ENCODE measurements at places on chromosomes 2 and 18.

DNA sequence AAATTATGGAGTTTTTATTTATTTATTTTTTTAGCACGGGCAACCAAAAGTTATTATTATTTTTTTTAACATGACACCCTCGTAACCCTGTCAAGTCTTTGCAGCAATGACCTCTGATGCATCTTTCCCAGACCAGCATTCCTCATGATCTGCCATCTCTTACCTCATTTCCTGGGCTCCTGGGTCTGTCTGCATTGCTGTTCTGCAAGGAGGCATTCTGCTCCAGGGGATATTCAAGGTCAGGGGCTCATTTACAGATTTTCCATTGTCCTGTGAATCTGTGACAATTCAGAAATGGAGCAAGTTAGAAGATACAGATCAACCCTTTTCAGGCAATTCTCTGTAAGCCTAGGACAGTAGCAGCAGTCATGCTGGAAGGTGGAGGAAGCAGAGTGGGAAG, 43.0 kb downstream of the NGEF start:
- no peak for DNase-seq

GRCh38 chr2:119136872-119137271, 21.7 kb downstream of the C1QL2 start:
- no peak for DNase-seq

DNA sequence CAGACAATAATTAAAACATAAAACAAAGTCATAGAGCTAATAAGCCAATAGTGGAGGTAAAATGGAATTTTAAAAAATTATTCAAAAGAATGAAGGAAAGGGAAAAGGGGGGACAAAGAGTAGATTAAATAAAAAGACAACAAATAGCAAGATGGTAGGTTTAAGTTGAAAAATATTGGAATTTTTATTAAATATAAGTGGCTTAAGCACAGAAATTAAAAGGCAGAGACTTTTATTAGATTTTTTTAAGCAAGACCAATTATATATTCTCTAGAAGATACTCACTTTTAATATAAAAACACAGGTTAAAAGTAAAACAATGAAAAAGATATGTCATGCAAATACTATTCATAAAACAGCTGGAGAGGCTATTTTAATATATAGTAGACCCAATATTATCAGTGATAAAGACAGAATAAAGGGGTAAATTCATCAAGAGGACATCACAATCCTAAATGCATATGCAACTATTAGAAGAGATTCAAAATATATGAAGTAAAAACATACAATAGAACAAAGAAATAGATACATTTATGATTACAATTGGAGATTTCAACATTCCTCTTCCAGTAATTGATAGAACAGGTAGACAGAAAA, 98.7 kb downstream of the CYP26B1 start:
- no peak for DNase-seq

DNA sequence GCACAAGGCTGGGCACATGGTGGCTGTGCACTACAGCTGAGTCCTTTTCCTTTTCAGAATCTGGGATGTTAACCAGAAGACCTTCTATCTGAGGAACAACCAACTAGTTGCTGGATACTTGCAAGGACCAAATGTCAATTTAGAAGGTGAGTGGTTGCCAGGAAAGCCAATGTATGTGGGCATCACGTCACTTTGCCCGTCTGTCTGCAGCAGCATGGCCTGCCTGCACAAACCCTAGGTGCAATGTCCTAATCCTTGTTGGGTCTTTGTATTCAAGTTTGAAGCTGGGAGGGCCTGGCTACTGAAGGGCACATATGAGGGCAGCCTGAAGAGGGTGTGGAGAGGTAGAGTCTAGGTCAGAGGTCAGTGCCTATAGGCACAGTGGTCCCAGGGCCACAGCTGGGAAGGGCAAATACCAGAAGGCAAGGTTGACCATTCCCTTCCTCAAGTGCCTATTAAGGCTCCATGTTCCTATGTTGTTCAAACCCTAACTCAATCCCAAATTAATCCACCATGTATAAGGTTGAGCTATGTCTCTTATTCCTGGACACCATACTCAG, 2.2 kb downstream of the IL1RN start:
- DNase-seq: no peak

GRCh38 chr2:7169593-7169992, 252.4 kb downstream of the RNF144A start:
- no peak for DNase-seq

DNA sequence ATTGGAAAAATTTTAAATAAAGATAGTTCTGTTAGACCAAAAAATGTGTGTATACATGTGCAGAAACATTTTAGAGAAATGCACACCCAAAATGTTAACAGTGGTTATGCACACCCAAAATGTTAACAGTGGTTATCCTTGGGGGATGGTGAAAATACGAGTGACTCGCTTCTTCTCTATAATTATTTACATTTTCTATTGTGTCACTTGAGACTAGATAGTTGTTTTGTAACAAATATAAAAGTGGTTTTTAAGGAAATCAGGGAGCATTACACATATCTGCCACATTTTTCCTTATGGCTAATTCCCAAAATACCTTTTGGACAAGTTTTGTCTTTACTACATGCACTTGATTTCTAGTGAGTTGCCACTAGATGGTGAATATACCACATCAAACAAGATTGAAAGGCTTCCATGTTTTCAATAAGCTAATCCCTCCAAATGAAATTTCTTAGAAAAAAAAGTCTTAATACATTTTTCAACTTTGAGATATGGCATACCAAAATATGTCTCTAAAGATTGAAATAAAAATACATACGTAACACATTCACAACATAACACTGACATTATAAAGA, 9.0 kb upstream of the HIBCH start:
- no peak for DNase-seq

GRCh38 chr18:50207722-50208121, 12.8 kb upstream of the MYO5B start:
- DNase-seq: no peak

GRCh38 chr2:177784745-177785067, 287.9 kb downstream of the PDE11A start:
- DNase-seq: no peak

DNA sequence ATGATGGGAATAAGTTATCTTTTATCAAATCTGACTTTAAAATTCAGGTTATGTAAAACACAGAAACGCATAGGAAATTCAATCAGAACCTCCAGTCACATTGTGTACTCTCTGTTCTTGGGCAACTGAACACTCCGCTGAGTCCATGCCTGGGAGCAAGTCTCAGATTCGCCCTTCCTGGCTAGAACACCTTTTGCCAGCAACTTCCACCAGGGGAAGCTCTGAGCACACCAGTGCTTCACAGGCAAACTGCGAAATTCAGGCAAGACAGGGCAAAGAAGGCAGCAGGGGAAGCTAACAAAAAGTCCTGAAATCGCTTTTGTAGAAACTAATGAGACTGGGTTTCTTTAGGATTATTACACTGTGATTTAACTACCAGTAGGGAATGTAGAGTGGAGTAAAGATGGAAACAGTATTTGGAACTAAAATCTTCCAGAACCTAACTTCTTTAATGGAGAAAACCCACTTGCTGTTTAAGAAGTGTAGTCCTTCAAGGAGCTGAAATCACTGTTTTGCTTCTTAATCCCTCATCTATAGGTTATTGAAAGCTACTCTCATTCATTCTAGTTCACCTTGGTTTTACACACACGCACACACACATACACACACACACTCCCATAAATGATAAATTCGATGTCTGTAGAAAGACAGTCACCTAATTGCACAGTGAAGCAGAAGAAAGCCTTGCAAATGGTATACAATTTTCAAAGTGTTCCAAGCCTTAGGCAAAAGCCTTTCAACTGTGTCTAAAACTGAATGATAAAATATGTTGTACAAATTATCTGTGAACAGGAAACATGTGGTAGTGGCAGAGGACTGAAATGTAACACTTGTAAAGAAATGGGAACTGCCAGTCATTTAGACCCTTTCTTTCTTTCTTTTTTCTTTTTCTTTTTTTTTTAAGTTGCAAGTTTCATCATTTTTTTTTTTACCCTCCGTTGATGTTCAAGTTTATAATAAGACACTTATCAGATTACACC, 214.5 kb downstream of the TMEM182 start:
- DNase-seq: no peak
